ENCODE measurements at places on chromosomes 3 and 15.
A peak's percentile ranks its signal among the peaks of the same experiment; 100 is the strongest.

DNA sequence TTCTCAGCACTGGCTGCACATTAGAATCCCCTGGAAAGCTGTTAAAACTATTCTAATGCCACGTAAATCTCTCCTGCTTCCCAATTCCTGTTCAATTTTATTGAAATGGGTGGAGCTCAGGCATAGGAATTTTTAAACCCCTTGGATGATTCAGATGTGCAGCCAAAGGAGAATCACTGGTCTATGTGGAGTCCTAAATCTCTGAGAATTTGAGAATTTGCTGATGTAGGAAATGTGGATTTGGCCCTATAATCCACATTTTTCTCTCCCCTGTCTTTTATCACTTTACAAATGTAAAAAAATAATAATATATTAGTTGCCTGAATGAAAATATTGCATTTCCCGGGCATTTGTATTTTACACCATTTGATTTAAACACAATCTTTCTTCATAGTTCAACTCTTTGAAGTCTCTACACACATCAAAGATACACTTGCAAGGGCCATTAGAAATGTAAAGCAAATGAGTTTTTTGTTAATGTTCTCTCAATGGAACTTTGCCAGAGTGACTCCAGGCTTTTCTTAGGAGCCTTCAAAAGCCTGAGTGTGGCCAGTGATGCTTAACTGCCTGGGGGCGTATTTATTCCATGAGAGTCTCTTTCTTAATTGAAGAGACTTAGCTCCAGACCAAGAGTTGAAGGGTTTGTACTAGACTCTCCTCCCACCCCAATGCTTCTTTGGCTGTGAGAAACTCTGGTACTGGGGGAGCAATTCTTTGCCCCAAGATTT lies 48.8 kb upstream of the PTX3 start:
- DNase-seq = no peak

GRCh38 chr15:57927091-57927631 lies 138.3 kb downstream of the ALDH1A2 start:
- DNase-seq = no peak

DNA sequence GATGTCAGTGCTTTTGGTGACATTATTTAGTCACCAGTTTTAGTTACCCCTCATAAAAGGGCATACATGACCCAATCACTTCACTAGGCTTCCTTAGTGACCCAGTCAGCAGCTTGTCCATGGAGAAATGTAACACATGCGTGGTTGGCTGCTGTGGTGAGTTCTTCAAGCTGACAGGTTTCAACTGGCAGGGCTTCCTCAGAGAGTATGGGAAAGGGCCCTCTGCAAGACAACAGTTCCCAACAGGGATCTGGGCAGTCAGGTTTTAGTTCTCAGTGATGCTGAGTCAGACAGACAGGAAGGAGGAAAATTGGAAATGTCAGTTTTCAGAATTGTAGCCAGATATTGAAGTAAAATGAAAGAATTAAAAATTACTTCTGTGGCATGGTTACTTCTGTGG lies 282.5 kb downstream of the TBL1XR1 start:
- DNase-seq = peak; percentile 96

DNA sequence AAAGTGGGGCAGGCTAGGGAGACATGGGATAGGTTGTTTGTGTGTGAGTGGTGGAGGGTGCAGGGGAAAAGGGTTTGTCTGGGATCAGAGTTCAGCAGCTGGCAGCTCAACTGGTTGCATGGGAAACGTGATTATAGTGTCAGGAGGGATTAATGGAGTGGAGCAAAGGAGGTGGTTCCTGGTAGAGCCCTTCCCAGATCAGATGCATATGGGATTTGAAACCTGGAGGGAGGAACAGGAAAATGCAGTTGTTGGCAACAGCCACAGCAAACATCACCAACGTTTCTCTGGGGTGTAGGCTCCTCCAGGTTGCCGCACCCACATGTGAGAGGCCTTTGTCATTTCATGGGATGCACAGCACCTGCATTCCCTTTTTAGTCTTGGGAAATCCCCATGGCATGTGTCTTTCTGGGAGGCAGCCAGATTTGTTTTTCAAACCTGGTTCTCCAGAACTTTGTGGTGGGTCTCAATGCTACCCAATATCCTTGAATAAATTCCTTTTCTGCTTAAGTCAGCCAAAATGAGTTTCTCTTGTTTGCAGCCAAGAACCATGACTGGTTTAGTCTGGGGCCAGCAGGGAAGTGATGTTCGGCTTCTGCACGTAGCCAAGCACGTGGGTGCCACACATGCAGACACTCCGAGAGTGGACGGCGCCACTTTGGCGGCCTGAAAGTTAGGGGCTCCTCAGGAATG lies 61.3 kb downstream of the BDH1 start:
- DNase-seq = peak; percentile 94

All from epithelial cell of esophagus (primary cell).